Lower leg skin (tissue), 4 donors: ENCODE measurements at places on chromosomes 7 and 10. TPM values are rescaled to one million over a fixed set of nuclear protein-coding genes. Genes with fewer than 3 reads are reported as not detected.

GARIN1A gene
- total RNA-seq: 0.26 TPM

GRCh38 chr10:102763037-102763607, 19.4 kb downstream of the WBP1L start:
- DNase-seq: no peak

SGCE gene
- total RNA-seq: 16.8 TPM

- DNase-seq: no peak
These were observed 12.8 kb upstream of the LBX1 start for GRCh38 chr10:101241840-101242707.

STMP1 gene
- total RNA-seq: 18.7 TPM
